ENCODE measurements at places on chromosomes 11 and 22.

DNA sequence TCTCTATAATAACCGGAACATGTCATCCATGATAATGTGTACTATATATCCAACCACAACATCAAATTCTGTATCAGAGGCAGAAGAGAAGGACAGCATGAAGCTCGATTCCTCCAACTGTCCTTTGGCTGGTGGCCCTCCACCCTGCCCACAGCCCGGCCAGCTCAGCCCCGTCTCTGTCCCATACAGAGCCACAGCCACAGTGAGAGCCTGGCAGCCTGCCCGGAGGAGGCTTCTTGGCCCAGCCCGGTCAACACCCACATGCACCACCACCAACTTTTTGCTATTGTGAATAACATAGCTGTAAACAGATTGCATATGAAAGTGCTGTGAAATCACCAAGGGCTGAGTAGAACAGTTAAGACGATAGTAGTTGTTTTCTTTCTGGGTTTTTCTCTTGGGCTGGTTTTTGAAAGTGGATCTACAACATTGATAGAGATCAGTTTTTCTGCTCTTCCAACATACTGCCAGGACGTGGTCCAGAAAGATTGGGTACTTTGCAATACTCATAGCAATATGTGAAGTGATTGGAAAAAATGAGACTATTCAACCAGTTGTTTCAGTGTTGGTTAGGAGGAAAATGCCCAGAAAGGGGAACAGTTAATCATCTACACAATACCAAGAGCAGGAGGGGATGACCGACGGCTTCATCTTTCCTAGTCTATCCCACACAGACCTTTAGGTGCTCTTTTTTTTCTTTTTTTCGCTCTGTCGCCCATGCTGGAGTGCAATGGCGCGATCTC, 6.9 kb upstream of the TUBA8 start:
- DNase-seq = no peak

DNA sequence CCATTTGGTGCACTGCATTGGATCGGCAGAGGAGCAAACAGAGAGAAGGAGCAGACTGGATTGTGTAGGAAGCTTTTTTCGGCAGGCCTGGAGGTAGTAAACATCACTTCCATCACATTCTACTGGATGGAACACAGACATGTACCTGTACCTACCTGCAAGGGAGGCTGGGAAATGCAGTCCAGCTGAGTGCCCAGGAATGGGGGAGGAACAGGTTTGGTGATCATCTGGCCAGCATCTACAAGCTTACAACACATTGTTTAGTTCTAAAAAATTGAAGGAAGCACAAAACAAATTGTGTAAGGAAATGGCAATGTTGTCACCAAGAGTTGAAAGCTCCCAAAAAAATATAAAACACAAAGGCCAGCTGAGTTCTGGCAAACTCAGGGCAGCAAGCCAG, 19.1 kb downstream of the SMIM38 start:
- DNase-seq = no peak

DNA sequence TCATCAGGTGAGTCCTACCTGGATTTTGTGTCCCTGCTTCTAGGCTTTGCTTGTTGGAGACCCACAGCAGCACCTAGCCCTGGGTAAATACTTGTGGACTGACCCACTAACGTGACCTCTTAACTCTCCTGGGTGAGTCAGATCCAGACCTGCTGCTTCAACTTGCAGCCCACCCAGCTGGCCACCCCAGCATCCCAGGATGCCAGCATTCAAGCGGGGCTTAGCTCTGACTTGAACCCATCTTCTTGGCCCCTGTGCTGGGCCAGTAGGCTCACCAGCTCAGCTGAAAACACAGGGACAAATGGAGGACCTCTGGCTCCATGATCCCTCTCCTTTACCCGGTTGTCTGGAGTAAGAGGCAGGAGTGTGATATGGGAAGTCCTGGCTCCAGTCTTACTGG, 33.5 kb downstream of the PARVG start:
- DNase-seq = no peak

- DNase-seq = no peak
These were observed 37.7 kb upstream of the BLID start for GRCh38 chr11:122153746-122154145.

DNA sequence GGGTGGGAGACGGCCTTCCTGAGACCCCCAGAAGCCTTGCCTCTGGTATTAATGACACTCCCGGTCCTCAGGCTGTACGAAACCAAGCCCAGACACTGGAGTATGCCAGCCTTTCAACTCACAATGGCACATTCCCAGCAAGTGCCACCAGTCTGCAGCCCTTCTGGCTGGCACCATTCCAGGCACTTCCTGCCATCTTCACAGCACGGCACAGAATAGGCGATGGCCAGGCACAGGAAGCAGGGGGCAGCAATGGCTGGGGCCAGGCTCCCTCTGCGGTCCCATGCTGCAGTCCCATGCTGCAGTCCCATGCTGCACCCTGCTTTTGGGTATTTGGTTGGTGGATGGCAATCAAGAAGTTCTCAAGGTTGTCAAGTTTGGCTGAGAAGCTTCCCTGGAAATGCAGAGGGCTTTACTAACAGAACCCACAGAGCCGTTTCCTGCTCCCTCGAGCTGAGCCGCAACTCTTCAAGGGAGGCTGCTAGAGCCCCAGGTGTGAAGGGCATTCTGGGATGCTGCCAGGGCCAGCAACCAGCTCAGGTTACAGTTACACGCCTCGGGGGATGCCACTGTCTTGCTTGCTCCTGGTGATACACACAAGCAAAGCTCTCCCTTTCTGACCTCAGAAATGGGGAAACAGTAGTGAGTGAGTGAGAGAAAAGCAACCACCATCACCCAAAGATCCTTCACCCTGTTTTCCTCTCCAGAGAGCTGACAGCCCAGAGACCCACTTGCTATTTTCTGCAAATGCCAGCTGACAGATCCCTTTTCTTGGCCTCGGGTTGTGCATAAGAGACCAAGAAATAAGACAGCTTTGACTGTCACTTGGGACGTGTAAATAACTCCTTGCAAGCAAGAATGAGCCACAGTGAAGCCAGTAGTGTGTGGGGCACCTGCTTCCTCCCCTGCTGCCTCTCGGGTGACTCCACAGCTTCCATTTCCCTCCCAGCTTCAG, 23.9 kb downstream of the LRFN4 start:
- DNase-seq = peak; percentile 47

DNA sequence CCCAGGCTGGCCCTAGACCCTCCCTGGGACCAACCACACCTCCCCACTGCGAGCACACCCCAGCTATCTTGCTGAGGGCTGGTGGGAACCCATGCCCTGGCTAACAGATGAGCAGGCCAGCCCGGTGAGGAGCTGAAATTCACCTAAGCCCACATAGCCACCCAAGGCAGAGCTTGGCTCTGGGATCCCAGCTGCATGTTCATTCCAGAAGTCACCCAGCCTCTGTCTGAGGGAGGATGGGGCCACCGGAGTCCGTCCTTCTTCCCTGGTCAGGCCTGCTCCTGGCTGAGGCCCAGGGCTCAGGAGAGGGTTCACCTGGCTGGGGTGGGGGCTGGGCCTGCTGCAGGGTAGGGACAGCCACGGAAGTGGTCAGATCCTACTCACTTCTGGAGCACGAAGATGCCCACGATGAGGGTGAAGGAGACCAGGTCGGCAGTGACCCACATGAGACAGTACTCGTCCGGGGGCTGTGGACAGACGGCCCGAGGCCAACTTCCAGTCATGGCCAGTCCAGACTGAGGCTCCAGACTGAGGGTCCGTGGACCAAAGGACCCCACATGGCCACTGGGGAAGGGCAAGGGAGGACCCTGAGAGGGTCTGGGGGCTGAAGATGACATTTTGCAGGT, 6.6 kb upstream of the KLHL35 start:
- DNase-seq = no peak

DNA sequence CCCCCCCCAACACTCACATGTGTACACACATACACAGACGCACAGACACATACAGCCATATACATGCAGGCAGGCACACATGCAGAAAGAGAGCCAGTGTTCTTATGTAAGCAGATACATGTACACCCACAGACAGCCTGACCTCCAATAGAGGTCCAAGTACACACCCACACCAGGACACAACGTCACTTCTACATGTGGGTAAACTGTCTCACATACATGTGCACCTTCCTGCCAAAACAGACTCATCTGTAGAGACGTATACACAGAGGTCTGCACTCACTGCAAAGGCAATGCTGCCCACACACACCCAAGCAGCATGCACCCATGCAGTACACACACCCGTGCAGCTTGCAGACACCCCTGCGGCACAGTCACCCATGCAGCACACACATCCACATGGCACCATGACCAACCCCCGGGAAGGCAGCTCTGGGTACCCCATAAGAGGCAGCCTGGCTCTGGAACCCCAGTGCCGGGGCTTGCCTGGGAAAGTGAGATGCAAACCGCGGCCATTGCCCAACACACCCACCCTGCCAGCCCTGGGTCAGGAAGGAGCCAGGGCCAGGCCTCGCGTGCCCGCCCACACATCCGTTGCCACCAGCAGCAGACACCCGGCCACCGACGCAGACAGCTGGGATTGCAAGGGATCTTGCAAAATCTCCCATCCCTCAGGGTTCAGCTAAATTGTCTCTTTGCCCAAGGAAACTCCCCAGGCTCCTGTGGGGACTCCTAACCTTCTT, 10.1 kb downstream of the CASTOR1 start:
- DNase-seq = peak; percentile 20

DNA sequence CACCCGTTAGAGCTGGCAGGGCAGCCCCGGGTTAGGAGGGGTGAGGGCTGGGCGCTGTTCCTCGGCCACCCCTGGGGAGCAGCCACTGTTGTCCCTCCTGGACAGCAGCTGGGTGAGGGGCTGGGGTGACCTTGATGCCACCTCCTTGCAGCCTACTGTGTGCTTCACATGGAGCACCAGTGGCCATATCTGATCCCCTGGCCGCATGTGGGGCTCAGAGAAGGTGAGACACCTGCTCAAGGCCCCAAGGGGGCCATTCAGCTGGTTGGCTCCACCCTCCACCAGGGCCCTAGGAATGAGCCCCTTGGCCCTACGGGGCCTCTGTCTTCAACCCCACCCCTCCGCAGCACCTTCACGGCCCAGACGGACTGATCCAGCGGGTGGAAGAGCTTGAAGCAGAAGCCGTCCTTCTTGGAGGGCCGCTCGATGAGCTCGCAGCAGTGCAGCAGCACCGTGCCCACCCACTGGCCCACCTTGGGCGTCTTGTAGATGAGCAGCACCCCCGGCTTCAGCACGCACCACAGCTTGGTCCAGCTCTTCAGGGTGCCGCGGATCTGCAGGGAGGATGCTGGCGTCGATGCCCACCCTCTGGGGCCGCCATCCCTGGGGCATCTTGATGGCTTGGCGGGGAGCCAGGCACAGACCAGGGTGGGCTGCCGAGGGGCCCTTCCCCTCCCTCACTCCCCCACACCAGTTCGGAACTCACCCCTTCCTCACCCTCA, 44.9 kb downstream of the OSBPL5 start:
- DNase-seq = no peak

- DNase-seq = no peak
These were observed 137.1 kb downstream of the KIRREL3 start for GRCh38 chr11:126863294-126863997.

DNA sequence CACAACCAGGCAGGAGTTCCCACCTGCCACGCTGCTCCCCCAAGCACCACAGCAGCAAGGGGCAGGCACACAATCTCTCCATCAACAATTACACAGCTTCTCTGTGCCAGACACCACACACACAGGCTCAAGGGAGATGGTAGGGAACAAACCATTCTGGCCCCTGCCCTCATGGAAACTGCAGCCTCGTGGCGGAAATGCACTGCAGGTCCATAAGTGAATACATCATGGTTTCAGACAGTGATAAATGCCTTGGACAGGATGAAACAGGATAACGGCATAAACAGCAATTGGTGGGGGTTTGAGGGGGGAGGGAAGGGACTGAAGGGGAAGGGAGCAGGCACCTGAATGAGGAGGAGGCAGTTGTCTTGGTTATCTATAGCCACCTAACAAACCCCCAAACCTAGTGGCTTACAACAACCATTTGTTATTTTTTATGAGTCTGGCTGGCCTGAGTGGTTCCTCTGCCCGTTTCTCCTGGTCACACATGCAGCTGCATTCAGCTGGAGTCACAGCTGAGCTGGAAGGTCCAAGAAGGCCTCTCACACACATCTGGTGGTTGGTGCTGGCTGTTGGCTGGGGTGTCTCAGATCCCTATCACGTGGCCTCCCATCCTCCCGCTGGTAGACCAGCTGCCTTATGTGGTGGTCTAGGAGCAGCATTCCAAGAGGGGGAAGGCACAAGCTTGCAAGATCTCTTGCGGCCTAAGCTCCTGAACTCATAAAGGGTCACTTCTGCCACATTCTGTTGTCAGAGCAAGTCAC, 15.0 kb upstream of the YWHAH start:
- DNase-seq = no peak

DNA sequence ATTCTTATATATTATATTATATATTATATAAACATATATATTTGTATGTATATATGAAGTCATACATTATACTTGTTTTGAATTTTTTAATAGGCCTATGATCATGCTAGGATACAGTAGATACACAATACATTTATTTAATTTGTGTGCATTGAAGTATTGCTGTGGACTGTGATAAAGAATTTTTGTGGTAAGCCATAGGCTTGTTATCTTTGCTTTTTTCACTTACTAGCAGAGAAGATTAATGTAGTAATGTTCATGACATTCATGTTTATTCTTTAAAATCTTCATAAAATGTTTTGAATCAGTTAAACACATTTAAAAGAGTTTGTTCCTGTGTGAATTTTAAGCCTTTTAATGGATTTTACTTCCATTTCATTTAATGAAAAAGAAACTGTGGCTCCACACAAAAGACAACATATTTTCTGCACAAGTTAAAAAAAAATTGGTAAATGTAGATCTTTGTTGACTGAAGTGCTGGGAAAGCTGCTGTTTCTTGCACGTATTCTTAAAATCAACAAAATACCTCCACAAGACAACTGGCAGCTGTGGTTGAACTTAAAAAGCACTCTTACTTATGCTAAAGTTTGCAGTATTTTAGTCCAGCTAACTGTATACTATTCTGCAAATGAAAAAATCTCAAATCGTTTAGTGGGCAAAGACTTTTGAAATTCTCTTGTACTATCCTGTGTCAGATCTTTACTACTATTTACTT, 156.2 kb downstream of the TMEM135 start:
- DNase-seq = no peak

DNA sequence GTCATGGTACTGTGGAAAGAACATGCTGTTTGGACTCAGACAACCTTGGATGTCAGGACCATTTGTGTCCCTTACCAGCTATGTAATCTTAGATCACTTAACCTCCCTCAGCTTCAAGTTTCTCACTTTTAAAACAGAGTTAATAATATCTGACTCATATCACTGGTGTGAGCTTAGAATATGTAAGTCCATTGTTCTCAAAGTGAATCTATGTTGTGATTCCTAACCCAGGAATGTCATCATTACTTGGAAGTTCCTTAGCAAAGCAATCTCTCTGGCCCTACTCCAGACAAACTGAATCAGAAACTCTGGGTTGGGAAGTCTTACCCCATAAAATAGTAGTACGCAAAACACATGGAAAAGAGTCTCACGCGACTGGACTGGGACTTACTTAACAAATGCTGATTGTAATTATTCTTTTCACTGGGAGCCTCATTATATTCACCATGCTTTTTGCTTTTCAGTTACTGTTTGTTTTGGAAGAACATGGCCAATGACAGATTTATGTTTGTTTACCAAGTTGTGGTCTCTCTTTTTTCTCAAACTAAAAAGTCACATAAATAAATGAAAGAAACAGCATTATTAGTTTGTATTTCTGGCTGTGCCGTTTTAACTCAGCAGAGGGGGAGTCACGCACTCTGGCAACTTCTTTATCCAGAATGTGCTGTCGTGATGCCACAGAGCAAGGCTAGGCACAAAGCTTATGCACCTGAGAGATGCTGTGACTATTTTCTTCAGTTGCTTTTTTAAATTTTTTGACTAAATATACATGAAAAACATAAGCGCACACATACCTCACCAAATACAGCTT, 217.7 kb upstream of the CTSC start:
- DNase-seq = no peak

- DNase-seq = no peak
These were observed 2.4 kb upstream of the DENND6B start for GRCh38 chr22:50329236-50329635.

Measured in CD4-positive, alpha-beta T cell treated with Interleukin-17A for 4 hours (primary cell).